Activated T-helper 2 cell treated with anti-CD3 and anti-CD28 coated beads, Interferon-gamma antibody, Interleukin-2, Interleukin-4, amounts not matched to agents 10 μg/mL and 5 μg/mL and 100 μg/mL, durations not matched to agents 14 hours and 24 hours and 36 hours (primary cell): ENCODE measurements at places on chromosomes 5 and 9. TPM values are rescaled to one million over a fixed set of nuclear protein-coding genes. Genes with fewer than 3 reads are reported as not detected.

IGFBPL1 gene
- 0.16 TPM in 1 of 2 replicates, not detected in the other for total RNA-seq

SLC6A7 gene
- not detected in 2 replicates for total RNA-seq

GFRA3 gene
- total RNA-seq = 0.16 and 0.32 TPM in 2 replicates

CAMK2A gene
- not detected in 2 replicates for total RNA-seq

LCN12 gene
- total RNA-seq = 2.0 and 2.1 TPM in 2 replicates

PCSK1 gene
- total RNA-seq = not detected in 2 replicates

POLK gene
- 41.4 and 42.6 TPM in 2 replicates for total RNA-seq

CMBL gene
- total RNA-seq = 0.23 and 0.25 TPM in 2 replicates

WDR36 gene
- 77.9 and 79.9 TPM in 2 replicates for total RNA-seq

CDH18 gene
- not detected in 2 replicates for total RNA-seq

RMRP gene
- total RNA-seq = 5,290 and 6,583 TPM in 2 replicates

PCDHB4 gene
- not detected in 2 replicates for total RNA-seq

DNA sequence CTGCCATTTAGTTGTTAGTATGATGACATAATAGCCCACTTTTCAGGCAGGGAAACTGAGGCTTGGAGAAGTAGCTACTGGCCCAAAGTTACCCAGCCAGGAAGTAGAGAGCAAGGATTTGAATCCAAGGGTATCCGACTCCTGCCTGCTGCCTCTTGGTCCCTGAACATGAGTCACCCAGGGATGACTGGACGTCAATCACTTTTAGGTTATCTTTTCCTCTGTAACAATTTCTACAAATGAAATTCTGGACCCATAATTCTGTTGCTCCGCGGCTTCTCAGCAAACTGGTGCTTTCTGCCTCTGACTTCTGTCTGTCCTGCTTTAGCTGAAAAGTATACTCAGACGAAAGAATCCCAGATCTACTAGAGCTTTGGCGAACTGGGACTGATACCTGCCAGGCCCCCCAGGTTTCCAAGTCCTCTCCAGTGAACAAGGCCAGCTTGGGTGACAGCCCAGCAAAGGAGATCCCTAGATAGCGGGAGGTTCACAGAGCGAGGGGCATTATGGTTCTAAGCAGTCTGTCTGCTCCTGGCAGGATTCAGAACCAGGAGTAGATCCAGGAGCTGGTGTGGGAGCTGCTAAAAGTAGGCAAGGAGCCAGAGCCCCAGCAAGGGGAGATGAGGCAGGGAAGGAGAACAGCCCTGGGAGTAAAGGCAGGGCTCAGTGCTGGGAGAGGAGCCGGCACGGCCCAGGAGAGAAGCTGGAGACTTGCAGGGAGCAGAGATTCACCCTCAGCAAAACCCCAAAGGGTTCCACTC lies 20.6 kb downstream of the OLFML2A start:
- DNase-seq = no peak

GRCh38 chr9:137278721-137279711 lies 1.5 kb downstream of the TOR4A start:
- no peak for DNase-seq

GRCh38 chr9:98880311-98881015 lies 63.2 kb upstream of the COL15A1 start:
- DNase-seq = no peak

GRCh38 chr9:70462300-70462699 lies 47.8 kb upstream of the KLF9 start:
- no peak for DNase-seq

DNA sequence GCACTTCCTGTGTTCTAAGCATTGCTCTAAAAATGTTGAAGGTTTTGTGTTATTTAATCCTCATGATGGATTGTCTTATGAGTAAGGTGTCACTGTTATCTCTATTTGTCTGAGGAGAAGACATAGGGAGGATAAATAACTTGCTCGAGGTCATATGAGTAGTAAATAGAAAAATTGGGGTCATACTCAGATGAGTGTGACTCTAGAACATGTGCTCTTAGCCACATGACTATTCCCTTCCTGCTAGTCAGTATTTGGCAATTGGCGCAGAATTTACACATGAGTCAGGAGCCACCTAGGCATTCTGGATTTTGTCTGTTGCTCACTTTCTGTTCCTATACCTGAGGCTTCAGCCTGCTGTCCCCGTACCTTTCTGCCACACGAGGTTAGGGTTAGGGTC lies 234.6 kb upstream of the CD180 start:
- DNase-seq = no peak

GRCh38 chr9:2230362-2230761 lies 215.2 kb downstream of the SMARCA2 start:
- no peak for DNase-seq

DNA sequence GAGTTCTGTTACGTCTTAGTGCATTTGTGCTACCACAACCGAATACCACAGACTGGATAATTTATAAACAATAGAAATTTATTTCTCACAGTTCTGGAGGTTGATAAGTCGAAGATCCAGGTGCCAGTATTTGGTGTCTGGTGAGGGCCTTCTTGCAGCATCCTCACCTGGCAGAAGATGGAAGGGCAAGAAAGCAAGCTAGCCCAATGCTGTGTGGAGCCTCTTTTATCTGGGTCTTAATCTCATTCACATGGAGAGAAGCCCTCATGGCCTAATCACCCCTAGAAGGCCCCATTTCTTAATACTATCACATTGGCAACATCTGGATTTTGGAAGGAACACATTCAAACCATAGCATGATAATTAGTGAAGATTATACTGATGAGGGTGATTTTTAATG lies 159.3 kb downstream of the CHSY3 start:
- DNase-seq = no peak

GRCh38 chr5:96509316-96509715 lies 76.3 kb upstream of the PCSK1 start:
- DNase-seq = no peak

- DNase-seq = no peak
Measured at GRCh38 chr5:31939151-31939550, 235.0 kb downstream of the GOLPH3 start.

DNA sequence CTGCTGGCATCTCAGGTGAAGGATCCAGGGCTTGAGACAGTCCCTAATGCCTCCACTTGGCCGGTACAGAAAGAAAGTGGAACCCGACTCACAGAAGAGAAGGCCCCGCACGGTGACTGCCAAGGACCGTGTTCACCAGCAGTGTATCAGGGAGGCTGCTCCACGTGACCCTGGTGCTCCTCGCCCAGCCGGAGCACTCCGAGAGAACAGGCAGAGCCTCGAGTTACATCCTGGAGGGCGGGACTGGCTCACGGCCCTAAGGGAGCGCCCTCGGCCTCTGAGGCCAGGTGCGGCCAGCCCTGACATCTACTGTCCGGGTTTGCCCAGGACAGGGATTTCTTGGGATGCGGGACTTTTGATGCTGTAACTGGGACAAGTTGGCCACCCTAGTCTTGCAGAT lies 104.0 kb upstream of the SARDH start:
- no peak for DNase-seq
